ENCODE measurements at places on chromosomes 4 and X.

DNA sequence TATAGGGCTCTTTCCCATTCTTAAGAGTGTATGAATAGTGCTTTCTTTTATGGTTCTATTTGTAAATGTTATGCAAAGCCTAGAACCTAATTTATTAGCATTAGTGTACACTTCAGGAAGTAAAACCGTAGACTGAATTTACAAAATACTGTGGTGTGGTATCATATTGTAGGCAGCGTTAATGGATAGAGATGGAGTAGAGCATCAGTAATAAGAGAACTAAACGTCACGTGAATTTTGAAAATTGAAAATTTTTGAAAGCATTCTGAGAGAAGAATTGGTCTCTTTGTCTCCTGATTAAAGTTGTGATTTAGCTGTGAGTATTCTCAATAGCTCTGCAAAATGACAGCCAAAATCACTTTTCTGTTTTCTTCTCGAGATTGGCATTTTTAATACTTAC lies 2.9 kb downstream of the STIM2 start:
- no peak for DNase-seq

GRCh38 chr4:1318046-1318375 lies 28.3 kb downstream of the MAEA start:
- no peak for DNase-seq

DNA sequence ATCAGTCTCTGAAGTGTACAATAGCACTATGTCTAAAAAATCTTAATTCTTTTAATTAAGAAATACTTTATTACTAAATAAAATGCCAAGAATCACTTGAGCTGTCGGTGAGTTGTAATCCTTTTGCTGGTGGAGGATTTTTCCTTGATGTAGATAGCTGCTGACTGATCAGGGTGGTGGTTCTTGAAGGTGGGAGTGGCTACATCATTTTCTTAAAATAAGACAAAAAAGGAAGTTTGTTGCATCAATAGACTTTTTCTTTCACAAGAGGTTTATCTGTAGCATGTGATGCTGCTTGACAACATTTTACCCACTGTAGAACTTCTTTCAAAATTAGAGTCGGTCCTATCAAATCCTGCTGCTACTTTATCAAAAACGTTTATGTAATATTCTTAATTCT lies 68.8 kb upstream of the ZC4H2 start:
- DNase-seq: no peak

DNA sequence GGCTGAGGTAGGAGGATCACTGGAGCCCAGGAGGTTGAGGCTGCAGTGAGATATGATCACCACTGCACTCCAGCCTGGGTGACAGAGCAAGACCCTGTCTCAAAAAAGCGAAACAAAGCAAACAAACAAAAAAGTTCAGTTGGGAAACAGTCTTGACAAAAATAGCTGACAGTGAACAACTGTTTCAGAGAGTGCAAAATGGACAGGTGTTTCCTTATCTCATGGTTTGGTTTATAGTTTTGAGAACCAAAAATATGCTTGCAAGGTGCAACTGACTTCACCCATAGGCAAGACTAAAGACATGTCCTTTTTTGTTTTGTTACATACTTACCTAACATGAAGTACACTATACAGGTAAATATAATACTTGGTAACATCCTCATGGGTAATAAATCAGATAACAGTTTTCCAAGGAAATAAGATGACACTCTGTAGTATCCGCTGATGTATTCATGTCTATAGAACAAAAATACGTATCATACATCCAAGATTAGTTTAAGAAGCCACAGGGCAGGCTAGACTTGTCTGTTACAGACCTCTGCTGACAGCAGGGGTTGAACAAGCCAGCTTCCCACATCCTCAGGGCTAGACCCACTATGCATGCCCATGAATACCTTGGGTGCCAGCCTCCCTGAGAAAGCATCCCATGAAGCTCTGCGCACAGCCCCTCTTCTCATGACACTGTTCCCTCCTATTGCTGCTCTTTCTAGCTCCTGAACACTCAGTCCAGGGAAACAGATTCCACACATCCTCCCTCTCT lies 59.3 kb downstream of the ABCG2 start:
- DNase-seq: no peak

DNA sequence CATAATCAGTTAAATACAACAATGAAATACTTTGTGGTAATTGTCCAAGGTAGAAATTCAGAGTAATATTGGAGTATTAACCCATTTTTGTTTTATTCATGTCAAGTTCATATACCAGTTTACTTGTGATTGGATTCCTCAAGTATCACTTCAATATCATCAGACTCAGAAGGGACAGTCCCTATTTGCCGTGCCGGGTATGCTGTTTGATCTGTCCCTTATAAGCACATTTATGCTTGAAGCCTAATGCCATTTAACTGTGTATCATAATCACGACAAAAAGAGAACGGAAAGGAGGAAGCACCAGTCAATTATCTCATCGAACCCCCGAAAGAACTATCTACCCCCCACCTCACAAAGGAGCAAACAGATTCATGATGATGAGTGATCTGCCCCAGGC lies 171.0 kb upstream of the TBL1X start:
- DNase-seq: no peak

GRCh38 chr4:81631958-81632441 lies 160.3 kb upstream of the RASGEF1B start:
- DNase-seq: no peak

GRCh38 chrX:69388526-69388925 lies 115.6 kb upstream of the NALF2 start:
- no peak for DNase-seq

GRCh38 chr4:8200302-8200975 lies 1.3 kb downstream of the SH3TC1 start:
- DNase-seq: peak; percentile 47

DNA sequence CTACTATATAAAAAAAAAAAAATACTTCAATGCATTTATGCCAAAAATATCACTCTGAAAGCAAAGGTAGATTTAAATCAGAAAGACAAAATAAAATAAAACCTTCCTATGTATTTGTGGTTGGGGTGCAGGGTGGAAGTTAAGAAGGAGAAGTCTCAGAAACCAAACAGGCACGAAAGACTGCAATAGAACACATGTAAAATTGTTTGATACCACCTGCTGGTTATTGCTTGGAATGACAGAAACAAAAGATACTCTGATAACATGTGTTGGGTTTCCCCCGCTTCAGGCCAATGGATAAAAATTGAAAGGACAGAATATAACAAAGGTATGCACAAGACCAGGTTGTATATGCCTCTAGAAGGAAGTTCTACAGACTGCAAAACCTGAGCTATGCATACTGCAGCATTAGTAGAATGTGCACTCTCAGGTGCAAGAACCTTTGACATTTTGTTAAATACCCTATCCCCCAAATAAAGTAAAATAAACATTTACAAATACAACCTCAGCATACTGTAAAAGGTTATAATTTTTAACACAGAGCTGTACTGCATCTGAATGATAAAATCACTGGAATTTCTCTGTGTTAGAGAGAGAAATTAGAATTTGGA lies 118.8 kb downstream of the GABRA2 start:
- no peak for DNase-seq

DNA sequence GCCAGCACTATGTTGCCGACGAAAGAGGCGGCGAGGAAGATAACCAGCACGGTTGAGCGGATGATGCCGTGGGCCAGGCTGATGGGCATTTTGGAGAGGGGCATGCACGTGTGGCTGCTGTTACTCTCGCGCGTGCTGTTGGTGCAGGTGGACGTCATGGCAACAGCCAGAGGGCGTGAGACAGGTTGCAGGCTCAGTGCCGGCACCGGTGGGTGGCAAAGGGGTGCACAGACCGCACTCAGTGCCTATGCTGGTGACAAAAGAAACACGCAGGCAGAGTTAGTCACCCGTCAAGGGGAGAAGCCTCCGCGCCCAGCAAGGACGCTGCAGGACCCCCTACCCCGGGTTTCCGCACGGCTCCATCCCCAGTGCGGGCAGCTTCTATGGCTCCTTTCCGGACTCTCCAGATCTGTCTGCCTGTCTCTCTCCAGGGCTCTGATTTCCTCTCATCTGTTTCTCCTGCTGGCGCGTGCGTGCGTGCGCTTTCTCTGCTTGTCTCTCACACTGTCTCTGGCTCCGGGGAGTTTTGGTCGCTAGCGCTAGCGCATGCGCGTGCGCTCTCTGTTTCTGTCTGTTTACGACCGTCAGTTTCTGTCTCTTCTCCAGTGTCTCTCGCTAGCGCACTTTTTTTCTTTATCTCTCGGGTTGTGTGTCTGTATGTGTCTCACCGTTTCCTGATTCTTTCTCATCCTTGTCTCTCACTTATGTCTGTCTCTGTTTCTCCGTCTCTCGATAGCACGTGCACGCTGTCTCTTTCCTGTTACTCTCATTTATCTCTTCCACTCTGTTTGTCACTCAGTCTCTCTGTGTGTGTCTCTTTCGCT lies 2.1 kb downstream of the GPR101 start:
- DNase-seq: peak; percentile 35

DNA sequence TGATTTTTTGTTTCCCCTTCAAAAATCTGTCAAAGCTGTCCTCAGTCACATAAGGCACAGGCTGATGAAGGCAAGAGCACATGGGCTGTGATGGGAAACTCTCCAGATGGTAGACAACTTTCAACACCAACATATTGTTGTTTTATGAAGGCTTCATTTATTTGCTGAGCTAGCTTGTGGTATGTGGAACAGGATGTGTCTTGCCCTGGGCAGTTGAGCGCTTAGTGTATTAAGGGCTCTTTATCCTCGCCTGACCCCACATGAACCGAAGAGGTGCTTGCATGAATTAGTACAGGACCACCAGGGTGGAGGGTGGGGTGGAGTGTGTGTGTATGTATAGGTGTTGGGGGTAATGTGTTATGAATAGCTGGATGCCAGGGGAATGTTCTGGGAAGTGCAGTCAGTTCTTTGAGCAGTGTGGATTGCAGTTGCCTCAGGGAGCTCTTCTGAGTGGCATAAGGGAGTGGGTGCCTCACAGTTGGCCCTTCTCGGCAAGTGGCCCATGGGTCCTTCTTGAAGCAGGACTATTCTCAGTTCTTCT lies 103.1 kb downstream of the PHEX start:
- no peak for DNase-seq

DNA sequence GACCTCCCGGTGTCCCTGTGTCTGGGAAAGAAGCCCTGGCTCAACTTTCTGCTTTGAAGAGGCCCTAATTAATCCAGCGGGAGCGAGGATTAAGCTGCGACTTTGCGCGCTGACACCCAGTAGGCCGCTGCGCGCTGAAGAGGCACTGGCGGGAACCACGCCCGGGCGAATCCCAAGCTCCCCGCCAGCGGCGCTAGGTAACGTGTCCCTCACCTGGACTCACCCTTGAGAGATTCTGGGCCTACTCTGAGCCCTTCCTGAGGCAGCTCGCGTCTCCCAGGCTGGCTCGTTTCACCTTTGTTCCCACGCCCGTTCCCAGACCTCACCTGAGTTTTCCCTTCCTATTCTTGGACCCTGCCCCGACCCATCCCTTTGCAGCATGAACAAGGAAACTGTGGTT lies 616 bp upstream of the KLHL34 start:
- DNase-seq: peak; percentile 2

DNA sequence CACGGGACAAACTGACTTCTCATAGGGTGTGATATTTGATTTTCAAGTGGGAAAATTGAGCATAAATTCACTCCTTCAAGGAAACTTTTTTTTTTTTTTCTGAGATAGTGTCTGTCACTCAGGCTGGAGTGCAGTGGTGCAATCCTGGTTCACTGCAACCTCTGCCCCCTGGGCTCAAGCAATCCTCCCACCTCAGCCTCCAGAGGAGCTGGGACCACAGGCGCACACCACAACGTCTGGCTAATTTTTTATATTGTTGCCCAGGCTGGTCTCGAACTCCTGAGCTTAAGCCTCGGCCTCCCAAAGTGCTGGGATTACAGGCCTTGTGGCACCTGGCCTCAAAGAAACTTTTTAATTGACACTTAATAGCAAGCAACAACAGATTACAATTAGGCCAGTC lies 13.8 kb downstream of the CLDN34 start:
- no peak for DNase-seq

- DNase-seq: no peak
Observed at GRCh38 chr4:156778093-156778492, 193.5 kb downstream of the PDGFC start.

GRCh38 chr4:1337376-1337831 lies 9.6 kb upstream of the UVSSA start:
- no peak for DNase-seq

DNA sequence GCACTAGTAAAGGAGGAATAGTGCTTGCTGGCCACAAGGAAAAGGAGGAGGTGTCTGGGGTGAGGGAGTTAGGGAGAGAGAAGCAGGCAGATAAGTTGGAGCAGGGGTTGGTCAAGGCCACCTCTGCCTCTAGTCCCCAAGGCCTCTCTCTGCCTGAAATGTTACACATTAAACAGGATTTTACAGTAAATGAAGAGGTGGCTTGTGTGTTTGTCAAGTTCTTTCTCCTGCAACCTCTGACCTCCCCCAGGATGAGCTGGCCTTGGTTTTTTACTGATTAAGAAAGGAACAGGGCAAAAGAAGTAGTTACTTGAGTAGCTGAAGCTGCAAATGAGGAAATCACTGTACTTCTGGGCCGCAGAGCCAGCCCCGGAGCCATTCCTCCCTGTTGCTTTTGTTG lies 2.0 kb downstream of the GJB1 start:
- no peak for DNase-seq

- no peak for DNase-seq
Observed at GRCh38 chr4:113582737-113583136, 178.8 kb downstream of the CAMK2D start.

DNA sequence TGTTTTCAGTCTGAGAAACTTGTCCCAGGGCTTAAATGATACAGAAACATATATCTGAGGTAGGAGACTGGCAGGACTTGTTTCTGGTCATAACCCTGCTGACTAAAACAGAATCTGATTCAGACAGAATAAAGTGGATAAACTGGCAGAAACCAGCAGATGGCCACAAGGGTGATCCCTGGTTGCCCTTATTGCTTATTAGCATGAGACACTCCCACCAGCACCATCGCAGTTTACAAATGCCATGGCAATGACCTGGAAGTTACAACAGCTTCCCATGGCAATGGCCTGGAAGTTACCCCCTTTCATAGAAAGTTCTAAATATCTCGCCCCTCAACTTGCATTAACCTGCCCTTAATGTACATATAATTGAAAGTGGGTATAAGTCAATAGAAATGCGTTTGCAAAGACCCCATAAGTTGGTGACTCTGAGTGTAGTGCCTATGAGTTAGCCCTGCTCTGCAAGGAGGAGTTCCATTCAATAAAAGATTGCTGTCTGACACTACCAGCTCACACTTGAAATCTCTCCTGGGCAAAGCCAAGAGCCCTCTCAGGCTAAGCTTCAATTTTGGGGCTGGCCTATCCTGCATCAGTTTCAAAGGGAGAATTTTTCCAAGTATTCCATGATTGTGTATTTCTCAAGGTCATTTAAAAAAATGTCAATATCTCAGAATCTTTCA lies 52.9 kb upstream of the PAGE5 start:
- DNase-seq: no peak

Measured in CD4-positive, alpha-beta T cell treated with Interleukin-21 for 1 hour (primary cell).